Eye (tissue), 1 donor: ENCODE measurements at places on chromosomes 13 and 19.

DNA sequence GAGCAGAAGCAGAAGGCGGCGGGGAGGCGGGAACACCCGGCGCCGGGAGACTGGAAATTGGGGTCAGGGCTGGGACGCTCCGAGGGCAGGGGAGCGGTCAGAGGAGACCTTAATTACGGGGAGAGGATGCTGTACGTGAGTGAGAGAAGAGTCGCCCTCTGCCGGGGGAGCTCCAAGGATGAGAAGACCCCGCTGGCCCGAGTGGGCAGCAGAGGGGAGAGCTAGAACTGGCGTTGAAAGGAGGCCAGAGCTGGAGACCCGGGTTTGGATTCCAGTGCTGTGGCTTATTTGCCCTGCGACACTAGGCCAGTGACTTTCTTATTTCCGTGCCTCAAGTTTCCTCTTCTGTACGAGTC lies 536 bp downstream of the FAM32A start:
- peak; percentile 82 for DNase-seq

DNA sequence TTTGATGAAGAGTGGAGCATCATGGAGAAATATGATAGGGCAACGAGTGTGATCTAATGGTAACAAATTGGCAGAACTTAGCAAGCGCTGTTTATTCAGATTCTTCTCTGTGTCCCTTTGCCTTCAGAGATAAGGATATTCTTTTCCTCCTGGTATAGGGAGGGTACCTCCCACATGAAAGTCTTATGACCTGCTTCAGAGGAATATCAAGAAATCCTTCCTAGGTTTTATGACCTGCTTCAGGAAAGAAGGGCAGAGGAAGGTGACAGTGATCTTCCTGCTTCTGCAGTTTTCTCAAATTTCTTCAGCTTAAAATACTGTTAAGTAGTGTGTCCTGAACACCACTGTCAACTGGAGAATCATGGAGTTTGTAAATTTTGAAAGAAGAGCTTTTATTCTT lies 144.3 kb downstream of the DNAJC15 start:
- DNase-seq: no peak

DNA sequence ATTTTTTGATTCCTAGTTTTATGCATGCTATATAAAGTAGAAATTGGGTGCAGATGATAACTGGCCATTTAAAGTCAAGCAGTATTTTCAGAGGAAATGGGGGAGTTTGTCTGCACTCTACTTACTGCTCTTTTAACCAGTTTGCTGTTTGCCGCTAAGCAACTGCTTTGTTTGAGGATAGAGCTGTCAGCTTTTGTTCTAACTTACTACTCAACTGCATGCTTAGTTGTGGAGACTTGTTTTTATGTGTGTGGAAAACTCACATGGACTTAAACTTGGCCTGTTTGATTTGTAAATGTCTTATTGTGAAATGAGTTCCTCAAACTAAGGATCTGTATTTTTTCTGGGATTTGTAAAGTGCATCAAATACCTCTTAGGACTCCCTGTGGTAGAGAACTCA lies 591.1 kb downstream of the PCDH9 start:
- DNase-seq: no peak

GRCh38 chr13:107649079-107649478 lies 566.3 kb downstream of the LIG4 start:
- no peak for DNase-seq

DNA sequence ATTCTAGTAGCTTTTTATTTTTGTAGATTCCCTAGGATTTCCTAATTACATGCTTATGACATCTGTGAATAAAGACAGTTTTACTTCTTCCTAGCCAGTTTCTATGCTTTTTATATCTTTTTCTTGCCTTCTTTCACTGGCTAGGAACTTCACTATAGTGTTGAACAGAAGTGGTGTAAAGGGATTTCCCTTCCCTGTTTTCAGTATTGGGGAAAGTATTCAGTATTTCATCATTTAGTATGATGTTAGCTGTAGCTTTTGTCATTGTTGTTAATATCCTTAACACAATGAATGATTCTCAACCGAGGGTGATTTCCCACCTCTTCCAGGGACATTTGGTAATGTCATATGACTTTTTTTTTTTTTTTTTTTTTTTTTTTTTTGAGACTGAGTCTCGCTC lies 77.3 kb downstream of the SLC6A16 start:
- no peak for DNase-seq

- no peak for DNase-seq
These were observed 263.4 kb downstream of the DNAJC15 start for GRCh38 chr13:43286751-43287150.

DNA sequence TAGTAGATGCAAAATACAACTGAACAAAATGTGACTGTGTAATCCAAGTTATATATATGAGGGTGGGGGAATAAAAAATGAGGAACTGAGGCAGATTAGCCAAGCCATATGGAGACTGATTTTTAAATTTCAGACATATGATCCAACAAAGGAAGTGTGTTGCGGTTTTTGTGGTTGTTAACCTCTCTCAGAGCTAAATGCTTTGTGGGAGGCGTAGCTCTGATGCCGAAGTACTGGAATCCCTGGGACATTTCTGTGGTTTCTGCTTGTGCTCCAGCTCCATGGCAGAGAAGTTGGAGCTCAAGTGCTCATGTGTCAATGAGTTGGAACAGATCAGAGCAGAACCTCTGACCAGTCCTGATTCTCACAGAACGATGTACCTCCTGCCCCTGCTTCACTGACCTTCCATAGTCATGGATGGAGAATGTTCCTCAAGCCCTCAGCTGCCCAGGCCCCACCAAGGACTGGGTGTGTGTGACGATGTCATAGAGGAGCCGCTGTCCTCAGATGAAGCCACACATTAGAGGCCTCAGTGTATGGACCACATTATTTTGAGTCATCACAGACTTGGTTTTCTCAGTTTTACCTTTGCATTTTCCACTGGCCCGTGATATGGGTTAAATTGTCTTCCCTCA lies 107.6 kb downstream of the SOX1 start:
- no peak for DNase-seq
